ENCODE measurements at places on chromosomes 1 and 21.

DNA sequence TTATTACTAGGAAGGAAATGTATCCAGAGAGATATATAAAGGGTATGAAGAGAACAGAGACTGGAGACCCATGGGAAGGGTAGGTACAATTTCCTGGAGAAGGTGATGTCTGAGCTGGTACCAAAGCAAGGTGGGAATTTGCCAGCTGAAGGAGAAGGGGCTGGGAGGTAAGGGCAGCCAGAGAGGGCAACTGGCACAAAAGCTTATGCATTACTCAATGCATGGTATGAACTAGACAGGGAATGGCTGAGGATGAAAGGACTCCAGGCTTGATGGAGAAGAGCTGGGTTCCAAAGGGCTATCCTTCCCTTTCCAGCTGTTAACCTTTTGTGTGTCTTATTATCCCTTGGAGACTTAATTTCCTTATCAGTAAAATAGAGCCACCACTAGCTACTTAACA is 113.6 kb upstream of the GADD45A start:
- DNase-seq = no peak

- peak; percentile 67 for DNase-seq
Observed at GRCh38 chr1:29382851-29383745, 146.8 kb downstream of the PTPRU start.

- DNase-seq = no peak
Observed at GRCh38 chr1:213572912-213573647, 414.7 kb upstream of the PROX1 start.

DNA sequence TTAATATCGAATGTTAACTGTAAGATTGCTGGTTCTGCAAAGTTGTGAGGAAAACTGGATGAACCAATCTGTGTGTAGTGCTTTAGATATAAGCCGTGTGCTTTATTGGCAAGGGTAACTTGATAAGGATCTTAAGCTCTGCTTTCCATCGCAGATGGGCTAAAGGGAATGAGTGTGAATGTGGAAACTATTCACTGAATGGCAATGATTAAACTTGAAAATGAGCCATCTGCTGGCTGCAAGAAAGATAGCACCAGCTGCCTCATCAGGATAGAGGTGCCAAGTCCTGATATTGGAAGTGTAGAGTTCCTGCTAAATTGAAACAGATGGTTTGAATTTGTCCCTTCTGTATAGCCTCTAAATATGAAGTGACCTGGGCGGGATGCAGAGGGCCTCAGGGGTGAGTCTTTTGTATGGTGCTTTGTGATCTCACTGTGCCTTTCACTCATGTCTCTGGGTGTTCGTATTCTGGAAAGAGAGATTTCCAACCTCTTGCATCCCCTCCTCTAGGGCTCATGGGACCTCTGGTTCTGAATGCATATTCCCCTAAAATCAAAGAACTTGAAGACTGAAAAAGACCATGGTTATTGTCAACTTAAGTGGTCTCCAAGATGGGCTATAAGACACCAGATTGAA is 9.2 kb downstream of the FCRL3 start:
- no peak for DNase-seq

GRCh38 chr1:64502931-64503330 is 33.0 kb downstream of the CACHD1 start:
- DNase-seq = no peak

DNA sequence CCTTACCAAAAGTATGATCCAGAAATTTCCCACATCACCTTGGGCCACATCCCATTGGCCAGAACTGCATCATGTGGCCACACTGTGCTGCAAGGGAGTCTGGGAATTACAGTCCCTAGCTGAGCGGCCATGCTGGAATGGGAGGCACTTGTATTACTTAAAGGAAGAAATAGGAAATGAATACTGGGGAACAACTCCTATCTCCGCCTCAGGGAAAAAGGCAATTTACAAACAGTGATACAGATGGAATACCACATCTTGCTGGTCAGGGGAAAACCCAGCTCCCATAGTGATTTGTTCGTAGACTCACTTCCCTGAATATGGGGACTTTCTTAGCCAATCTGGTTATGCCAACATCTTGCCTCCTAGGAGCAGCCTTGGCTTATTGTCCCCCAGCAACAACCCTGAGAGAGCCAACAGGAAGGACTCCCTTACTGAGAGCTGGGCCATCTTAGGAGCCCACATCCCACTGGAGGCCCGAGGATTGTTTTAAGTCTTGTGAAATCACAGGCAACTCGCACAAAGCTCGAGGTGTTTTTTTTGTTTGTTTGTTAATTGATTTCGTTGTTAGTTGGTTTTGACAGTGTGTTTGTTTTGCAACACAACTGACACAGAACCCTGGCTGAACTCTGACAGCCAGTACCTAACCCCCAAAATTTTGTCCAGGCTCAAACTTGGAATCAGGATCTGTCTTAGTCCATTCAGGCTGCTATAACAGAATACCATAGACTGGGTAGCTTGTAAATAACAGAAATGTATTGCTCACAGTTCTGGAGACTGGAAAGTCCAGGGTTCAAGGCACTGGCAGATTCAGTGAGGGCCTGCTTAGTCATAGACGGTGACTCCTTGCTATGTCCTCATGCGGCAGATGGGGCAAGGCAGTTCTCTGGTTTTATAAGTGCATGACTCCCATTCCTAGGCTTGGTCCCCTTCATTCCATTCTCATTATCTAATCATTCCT is 14.9 kb downstream of the CDA start:
- DNase-seq = no peak

DNA sequence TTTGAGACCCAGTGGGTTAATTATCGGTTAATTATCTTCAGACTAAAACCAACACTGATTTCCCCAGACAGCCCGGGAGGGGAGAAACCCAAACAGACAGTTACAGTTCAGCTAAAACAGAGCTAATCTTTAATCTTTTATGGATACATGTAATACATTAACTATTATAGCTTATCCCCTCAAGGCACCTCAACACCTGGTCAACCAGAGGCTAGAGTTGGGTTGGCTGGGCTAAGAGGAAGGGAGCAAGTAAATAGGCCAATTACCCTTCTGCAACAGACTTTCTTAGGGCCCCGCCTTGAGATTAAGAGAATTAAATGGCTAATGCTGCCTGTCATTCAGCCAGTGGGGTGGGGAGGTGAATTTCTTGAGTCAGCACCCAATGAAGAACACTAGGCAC is 6.6 kb upstream of the MED18 start:
- no peak for DNase-seq

DNA sequence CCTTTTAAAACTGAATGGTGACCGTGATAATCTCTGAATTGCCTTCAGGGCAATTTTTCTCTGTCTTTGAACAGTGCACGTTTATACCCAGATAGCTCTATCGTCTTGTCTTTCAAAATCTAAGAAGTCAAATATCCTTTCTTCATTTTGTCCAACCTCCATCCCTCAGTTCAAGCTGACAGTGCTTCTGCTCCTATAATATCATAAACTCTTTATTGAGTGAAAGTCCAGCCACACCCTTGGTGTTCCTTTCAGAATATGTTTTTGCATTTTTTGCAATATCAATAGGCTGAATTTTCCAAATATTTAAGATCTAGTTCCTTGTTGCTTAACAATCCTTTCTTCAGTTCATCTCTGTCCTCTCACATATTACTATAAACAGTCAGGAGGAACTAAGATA is 35.1 kb upstream of the FRRS1 start:
- no peak for DNase-seq

- no peak for DNase-seq
Observed at GRCh38 chr1:223628233-223629125, 37.0 kb downstream of the CAPN8 start.

GRCh38 chr1:207828046-207828445 is 76.2 kb downstream of the CD46 start:
- DNase-seq = no peak

DNA sequence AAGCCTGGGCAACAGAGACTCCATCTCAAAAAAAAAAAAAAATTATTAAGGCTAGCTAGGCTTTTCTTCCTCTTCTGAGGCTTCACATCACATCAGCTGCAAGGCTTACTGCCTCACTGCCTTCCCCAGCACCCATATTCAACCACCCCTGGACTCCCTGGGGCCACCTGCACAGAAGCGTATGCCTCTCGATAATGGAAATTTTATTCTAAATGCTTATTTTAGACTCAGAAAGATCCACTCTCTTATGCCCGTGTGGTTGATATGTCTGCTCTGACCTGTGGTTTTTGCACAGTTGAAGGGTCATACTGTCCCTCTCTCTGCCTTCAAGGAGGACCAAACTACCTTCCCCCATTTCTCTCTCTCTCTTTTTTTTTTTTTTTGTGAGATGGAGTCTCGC is 1.5 kb upstream of the FCRLA start:
- DNase-seq = no peak

GRCh38 chr1:17427696-17428660 is 11.5 kb downstream of the RCC2 start:
- DNase-seq = no peak

DNA sequence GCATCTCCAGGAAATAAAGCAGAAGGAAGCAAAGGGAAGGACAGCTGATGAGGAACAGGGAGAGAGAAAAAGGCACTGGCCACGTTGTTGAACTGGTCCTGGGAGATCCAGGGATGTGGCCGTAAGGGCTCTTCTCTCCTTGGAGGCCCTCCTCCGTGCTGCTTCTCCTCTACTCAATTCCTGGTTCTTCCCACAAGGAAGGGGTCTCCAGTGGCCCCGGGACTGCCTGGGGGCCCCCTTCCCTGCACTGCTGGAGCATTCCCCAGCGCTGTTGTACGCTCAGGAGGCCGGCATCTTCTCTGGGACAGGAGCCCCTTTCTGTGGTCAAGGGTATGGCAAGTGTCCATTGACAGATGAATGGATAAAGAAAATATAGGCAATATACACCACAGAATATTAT is 88.5 kb upstream of the TLR5 start:
- DNase-seq = no peak

- no peak for DNase-seq
Observed at GRCh38 chr1:234656070-234656895, 46.3 kb upstream of the IRF2BP2 start.

GRCh38 chr1:72466376-72466775 is 184.0 kb upstream of the NEGR1 start:
- DNase-seq = no peak

- DNase-seq = no peak
Observed at GRCh38 chr1:109256971-109257681, 7.8 kb downstream of the CELSR2 start.

GRCh38 chr21:25772686-25773085 is 37.9 kb downstream of the GABPA start:
- no peak for DNase-seq

DNA sequence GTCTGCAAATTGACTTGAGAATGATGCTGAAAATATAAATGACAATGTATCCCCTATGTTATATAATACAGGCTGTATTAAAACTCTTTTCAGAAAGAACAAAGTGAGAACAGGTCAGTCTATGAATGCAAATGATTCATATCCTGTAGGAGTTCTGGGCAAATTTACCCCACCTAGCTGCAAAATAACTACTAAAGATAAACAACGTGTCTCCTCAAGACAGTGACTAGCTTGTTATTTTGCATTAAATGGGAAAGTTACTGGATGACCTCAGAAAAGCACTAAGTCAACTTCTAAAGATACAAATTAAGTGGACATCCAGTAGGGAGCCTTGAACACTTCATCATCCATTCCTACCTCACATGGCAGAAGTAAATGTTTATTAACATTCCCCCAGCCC is 11.1 kb downstream of the RNF19B start:
- no peak for DNase-seq

- no peak for DNase-seq
Observed at GRCh38 chr1:167770127-167770526, 48.3 kb downstream of the MPZL1 start.

- DNase-seq = peak; percentile 65
Observed at GRCh38 chr21:44724196-44724595, 12.8 kb upstream of the TSPEAR start.

GRCh38 chr1:236515443-236515958 is 8.3 kb upstream of the LGALS8 start:
- DNase-seq = no peak

- no peak for DNase-seq
Observed at GRCh38 chr21:36186506-36187399, 30.1 kb downstream of the DOP1B start.

GRCh38 chr1:75733661-75734060 is 9.2 kb downstream of the ACADM start:
- DNase-seq = no peak

DNA sequence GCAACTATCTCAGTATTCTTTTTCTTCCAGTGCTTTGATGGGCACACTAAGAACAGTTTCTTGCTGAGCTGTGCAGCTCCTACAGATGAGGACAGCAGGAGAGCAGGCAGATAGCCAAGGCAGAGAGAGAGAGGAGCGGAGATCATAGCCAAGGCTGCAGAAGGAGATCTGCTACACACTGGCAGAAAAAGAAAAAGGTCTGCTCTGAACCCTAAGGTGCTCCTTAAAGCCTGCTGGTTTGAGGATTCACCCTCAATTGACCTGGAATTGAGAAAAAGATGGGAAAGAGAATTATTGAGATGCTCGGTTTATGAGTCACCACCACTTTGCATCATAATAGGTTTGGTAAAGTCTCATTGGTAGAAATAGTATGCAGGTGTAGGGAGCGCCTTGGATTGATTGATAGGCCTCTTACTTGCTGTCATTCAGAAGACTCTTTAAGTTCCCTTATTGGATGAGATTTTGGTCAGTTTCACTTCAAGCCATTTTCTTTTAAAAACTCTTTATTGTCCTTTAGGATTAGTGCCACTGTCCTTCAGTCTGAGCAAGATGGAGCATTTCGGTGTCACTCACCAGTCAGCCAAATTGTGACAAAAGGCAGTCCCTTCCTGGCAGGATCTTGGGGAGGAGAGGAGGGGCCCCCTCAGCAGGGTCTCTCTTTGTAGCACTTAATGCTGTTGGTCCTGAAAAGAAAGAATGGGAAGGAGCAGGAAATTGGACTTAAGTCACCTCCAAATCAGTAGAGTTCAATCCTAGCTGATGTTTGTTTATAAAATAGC is 685.0 kb downstream of the ADGRL2 start:
- no peak for DNase-seq

GRCh38 chr21:25402134-25402961 is 204.9 kb downstream of the MRPL39 start:
- no peak for DNase-seq

GRCh38 chr1:206040328-206040727 is 12.6 kb upstream of the RHEX start:
- DNase-seq = no peak

DNA sequence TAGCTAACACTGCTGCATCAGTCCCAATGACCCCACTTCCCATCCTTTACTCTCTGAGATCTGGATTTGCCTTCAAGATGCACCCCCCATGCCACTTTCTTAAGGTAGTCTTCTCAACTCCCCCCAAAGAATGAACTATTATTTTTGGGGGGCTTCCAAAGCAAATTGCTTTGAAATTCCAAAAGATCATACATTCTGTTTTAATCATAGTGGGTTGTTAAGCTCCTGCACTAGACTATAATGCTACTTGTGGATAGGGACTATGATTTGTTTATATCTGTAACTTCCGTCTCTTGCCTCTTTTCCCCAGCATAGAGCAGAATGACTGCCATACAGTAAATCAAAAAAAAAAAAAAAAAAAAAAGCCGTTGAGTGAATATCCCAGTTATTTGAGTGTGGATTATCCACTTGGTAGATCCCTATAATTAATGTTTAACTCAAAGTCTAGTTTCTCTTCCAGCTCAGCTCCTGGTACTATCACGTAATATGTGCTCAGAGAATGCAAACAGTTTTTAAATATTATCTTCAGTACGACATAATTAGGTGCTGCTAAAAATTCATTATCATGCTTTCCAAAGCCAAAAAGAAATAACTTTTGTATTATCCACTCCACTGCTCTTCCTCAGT is 26.9 kb downstream of the KIRREL1 start:
- no peak for DNase-seq
